Esophagus squamous epithelium (tissue), 5 donors: ENCODE measurements at places on chromosomes 12 and 14. TPM values are rescaled to one million over a fixed set of nuclear protein-coding genes. Genes with fewer than 3 reads are reported as not detected.

DNA sequence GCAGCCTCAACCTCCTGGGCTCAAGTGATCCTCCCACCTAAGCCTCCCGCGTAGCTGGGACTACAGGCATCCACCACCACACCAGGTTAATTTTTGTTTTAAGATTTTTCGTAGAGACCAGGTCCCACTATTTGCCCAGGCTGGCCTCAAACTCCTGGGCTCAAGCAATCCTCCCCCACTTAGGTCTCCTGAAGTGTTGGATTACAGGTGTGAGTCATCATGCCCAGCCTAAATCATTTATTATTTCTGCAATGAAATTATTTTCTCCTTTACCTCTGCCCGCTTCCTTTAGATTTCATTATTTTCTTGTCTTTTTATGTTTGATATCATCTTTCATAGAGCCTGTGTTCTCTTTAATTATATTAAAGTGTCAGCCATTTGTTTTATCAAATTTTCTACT is 165.2 kb upstream of the OTX2 start:
- DNase-seq: no peak
- no peak overlapping the region for H3K4me3 ChIP-seq
- H3K27ac ChIP-seq: no peak overlapping the region
- H3K27me3 ChIP-seq: no peaks in the 10 kb centered on the region
- no peaks in the 10 kb centered on the region for H3K36me3 ChIP-seq

- DNase-seq: no peak
- H3K27me3 ChIP-seq: no peaks in the 10 kb centered on the region
- H3K4me3 ChIP-seq: no peak overlapping the region
- no peaks in the 10 kb centered on the region for H3K4me1 ChIP-seq
- H3K36me3 ChIP-seq: no peaks in the 10 kb centered on the region
- no peak overlapping the region for H3K27ac ChIP-seq
Observed at GRCh38 chr12:24960222-24960855, 11.4 kb upstream of the BCAT1 start.

DNA sequence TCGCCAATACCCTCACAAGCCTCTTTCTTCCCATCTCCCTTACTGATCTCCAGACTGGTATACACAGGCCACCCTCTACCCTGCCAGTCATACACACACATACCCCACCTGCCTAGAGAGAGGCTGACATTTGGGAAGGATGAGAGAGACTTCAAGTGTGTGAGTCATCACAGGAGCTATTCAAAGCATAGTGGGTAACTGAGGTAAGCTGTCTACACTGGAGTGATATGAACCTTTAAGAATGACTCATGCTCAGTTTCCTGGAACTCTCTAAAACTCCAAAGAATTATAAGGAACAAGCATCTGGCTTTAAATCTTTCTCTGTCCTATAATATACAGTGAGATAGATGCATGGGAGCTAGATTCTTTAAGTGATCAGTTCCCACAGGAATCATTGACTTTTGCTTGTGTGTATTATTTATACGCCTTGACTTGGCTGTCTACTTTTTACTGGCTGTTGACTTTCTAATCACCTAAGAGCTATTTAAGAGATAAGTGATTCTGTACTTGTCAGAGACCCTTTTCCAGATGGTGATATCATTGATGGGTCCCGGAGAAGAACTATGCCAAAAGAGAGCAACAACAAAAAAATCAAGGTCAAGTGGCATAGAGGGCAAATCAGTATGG is 5.8 kb downstream of the IGF1 start:
- H3K27ac ChIP-seq: no peak overlapping the region
- H3K4me1 ChIP-seq: peaks cover 4% of the 10 kb centered on the region

DNA sequence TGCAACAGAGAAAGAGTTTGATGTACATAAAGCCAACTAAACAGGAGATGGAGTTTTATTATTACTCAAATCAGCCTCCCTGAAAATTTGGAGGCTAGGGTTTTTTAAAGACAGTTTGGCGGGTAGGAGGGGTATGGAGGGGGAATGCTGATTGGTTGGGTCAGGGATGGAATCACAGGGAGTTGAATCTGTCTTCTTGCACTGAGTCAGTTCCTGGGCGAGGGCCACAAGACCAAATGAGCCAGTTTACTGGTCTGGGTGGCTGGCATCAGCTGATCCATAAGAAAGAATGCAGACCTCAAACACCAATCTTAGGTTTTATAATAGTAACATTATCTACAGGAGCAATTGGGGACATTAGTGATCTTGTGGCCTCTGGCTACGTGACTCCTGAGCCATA is 64.9 kb downstream of the RIN3 start:
- DNase-seq: no peak
- H3K4me3 ChIP-seq: no peak overlapping the region
- peaks cover 39% of the 10 kb centered on the region for H3K36me3 ChIP-seq
- H3K4me1 ChIP-seq: no peaks in the 10 kb centered on the region

- no peak overlapping the region for H3K4me3 ChIP-seq
- H3K27ac ChIP-seq: peak overlapping the region; percentile 36
- peaks cover 40% of the 10 kb centered on the region for H3K4me1 ChIP-seq
- no peaks in the 10 kb centered on the region for H3K27me3 ChIP-seq
- H3K36me3 ChIP-seq: no peaks in the 10 kb centered on the region
- DNase-seq: no peak
Observed at GRCh38 chr14:74981462-74981782, 21.3 kb upstream of the EIF2B2 start.

GRCh38 chr14:59481871-59482540 is 2.2 kb downstream of the L3HYPDH start:
- H3K4me1 ChIP-seq: peaks cover 16% of the 10 kb centered on the region
- no peak for DNase-seq
- H3K27me3 ChIP-seq: no peaks in the 10 kb centered on the region
- H3K27ac ChIP-seq: peak overlapping the region; percentile 87
- no peaks in the 10 kb centered on the region for H3K36me3 ChIP-seq

- H3K4me1 ChIP-seq: no peaks in the 10 kb centered on the region
- no peaks in the 10 kb centered on the region for H3K36me3 ChIP-seq
- DNase-seq: no peak
- no peaks in the 10 kb centered on the region for H3K27me3 ChIP-seq
- H3K4me3 ChIP-seq: no peak overlapping the region
- H3K27ac ChIP-seq: no peak overlapping the region
Observed at GRCh38 chr12:111063295-111064026, 143.1 kb upstream of the MYL2 start.

DNA sequence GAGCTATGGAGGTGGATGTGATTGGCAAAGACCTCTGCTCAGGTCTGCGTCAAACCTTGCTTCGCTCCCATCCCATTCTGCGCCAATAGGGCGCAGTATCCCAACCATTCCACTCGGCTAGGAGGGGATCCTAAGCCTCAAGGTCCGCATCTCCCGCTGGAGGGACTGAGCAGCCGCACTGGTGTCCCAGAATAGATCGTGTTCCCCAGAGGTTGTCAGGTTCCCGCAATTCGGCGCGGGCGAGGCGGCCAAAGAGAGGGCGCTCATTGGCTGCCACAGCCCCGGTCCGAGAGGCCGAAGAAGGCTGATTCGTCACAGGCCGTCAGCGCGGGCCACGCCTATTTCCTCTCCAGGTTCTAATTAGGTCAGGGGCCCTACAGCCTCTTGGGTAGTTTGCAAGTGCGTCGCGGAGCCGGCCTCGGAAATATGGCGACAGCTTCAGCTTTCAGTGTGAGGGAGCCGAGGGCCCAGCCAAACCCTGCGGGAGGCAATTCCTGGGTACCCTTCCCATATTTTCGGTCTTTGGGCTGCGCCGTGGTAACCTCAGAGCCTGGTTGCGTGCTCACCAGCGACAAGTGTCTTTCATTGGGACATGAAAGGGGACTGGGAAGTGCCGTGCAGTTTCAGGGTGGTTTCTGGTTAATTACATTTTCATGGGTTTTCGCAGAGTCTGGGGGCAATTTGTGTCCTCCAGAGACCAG is 5.0 kb downstream of the OR10AD1 start:
- peak; percentile 90 for DNase-seq
- H3K27ac ChIP-seq: peak overlapping the region; percentile 98
- peak overlapping the region; percentile 76 for H3K4me3 ChIP-seq

GRCh38 chr14:29165431-29165830 is 398.8 kb downstream of the FOXG1 start:
- no peaks in the 10 kb centered on the region for H3K36me3 ChIP-seq
- H3K4me1 ChIP-seq: no peaks in the 10 kb centered on the region
- no peak overlapping the region for H3K4me3 ChIP-seq
- H3K27ac ChIP-seq: no peak overlapping the region
- no peaks in the 10 kb centered on the region for H3K27me3 ChIP-seq

The GPR84 gene
- 0.38 TPM for total RNA-seq

The CLEC4D gene
- 0.12 TPM for total RNA-seq

The ANKRD33 gene
- not detected for total RNA-seq

The KRT83 gene
- total RNA-seq: not detected
